ENCODE measurements at places on chromosomes 16 and 17. TPM values are rescaled to one million over a fixed set of nuclear protein-coding genes. Genes with fewer than 3 reads are reported as not detected.

- H3K27ac ChIP-seq: no peak overlapping the region
- H3K4me3 ChIP-seq: no peak overlapping the region
- no peaks in the 10 kb centered on the region for H3K27me3 ChIP-seq
- no peak for DNase-seq
Observed at GRCh38 chr16:63737633-63738032, 1384.2 kb downstream of the CDH11 start.

DNA sequence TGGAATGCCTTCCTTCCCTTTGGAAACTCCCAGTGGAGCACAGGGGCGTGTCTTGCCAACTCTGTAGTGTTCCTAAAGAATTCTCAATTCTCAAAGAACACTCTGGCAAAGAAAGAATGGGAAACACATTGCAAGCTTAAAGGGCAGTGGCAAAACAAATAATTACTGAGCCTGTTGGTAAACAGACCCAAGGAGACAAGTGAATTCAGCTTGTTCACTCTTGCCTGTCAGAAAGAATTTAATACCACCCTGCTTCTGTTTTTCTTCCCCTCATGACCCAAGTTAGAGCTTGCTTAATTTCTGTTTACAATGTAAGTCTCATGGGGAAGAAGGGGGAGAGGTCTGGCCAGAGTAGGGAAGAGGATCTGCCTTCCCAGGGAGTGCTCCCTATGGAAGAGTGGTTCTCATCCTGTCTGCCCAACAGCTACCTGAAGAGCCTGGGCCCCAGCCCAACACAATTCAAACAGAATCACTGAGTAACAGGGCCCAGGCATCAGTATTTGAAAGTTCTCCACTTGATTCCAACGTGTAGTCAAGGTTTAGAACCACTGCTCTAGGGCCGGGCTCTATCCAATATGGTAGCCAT is 386.0 kb downstream of the SLC39A11 start:
- H3K4me1 ChIP-seq: no peaks in the 10 kb centered on the region
- H3K4me3 ChIP-seq: no peak overlapping the region
- H3K27me3 ChIP-seq: no peaks in the 10 kb centered on the region
- DNase-seq: no peak
- H3K36me3 ChIP-seq: no peaks in the 10 kb centered on the region

DNA sequence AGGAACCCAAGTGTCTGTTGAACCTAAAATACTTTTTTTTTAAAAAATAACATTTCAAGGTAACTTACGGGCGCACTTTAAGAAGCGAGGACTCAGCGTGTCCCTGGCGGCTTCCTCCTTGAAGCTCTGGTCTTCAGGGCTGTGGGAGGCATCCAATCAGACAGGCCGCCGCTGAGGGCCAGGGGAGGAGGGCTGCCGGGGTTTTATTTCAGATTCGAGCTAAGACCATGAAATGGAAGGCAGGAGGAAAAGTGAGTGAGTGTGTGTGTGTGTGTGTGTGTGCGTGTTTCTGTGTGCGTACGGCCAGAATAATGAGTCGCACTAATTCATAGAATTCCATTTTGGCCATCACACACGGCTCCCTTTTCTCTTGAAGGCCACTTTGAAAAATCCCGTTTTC is 41.1 kb downstream of the C16orf78 start:
- H3K27ac ChIP-seq: no peak overlapping the region
- no peak overlapping the region for H3K4me3 ChIP-seq
- no peak for DNase-seq
- no peaks in the 10 kb centered on the region for H3K4me1 ChIP-seq

DNA sequence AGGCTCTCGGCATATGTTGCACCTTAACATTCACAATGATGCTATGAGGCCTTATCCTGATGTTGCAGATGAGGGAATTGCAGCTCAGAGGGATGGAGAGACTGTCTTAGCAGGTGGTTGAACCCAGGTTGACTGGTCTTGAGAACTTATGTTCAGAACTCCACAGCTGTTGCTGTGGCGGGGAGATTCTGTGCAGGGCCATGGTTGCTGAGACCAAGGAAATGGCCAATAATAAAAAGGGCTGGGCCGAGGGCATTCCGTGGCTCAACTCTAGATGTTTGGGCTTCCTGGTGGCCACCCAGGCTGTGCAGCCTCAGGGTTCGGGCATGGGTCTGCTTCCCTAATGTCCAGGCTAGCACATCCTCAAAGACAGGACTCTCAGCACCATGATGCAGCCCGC is 5.9 kb downstream of the KSR1 start:
- peaks cover 14% of the 10 kb centered on the region for H3K4me1 ChIP-seq
- H3K27ac ChIP-seq: no peak overlapping the region
- no peaks in the 10 kb centered on the region for H3K27me3 ChIP-seq
- no peaks in the 10 kb centered on the region for H3K36me3 ChIP-seq
- H3K4me3 ChIP-seq: no peak overlapping the region
- DNase-seq: no peak

The C16orf89 gene
- not detected for total RNA-seq

DNA sequence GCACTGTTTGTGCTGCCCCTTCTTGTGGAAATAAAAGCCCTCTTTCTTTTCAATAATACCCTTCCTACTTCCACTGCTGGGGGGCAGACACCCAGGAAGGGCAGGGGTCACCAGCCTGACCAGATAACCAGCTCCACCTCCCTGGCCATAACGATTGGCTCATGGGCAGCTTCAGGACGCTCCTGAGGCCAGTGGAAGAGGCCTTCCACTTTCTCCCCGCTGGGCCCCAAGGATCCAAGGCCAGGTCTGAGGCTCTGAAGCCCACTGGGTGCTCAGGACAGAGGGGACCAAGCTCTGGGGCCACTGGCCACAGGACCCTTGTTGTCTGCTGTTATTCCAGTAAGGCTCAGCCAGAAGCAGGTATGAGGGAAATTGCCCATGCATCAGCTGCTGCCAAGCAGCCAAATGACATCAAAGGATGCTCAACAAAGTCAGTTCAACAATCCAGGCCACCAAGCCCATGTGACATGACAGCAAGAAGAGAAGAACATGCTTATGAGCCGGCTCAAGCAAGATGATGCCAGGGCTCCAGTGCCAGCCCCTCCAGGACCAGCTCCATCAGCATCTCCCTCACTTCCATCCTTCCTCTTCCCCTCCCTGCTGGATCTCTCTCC is 238.8 kb downstream of the ZNF423 start:
- H3K27ac ChIP-seq: no peak overlapping the region
- H3K27me3 ChIP-seq: no peaks in the 10 kb centered on the region
- DNase-seq: peak; percentile 6
- no peaks in the 10 kb centered on the region for H3K36me3 ChIP-seq

The ADAP2 gene
- 17.6 TPM for total RNA-seq

DNA sequence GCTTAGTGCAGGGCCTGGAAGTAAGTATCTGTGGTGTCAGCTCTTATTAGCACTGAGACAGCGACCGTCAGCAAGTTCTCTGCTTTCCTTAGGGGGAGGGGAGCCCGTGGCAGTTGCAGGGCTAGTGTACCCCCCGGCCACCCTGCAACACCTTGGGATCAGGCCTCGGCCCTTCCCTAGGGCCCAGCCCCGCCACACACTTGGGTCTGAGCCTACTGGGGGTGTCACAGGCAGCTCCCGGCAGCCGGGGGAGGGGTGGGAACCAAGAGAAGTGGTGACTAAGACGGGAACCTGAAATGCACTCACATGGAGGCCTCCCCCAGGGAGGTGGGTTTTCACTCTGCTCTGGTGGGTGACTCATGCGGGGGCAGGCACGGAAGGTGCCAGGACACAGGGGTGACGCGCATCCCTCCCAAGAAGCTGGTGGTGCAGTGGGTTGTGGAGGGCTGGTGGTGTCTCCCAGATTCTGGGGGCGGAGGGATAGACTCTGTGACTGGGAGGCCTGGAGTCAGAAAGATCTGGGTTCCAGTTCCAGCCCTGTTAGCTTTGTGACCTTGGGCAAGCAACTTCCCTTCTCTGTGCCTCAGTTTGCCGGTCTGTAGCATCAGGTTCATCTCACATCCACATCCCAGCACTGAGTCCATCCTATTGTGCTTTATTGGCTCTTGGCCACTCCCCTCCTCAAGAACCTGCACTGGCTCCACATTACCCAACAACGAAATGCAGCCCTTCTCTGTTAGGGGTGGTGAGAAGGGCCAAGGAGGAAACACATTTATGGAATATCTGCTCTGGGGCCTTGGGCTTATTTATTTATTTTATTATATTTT is 44.5 kb downstream of the LAT start:
- H3K4me1 ChIP-seq: no peaks in the 10 kb centered on the region
- H3K27ac ChIP-seq: no peak overlapping the region
- H3K4me3 ChIP-seq: no peak overlapping the region
- DNase-seq: no peak
- no peaks in the 10 kb centered on the region for H3K36me3 ChIP-seq
- no peaks in the 10 kb centered on the region for H3K27me3 ChIP-seq

The ZNF75A gene
- total RNA-seq: 54.5 TPM

DNA sequence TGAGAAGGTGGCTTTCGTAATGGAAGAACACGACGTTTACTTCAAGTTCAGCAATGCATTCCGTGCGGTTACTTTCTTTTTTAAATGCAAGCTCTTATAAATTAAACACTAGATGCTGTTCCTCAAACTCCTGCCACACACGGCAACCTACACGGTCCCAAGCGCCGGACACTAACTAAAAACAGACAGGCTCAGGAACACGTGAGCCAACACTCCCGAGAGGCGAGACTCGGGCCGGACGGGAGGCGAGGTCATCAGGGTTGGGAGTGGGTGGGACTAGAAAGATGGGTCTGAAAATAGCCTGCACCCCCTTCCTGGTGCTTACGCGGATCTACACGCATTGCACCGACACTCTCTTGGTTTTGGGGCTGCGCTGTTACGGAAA is 6.4 kb downstream of the CLCN7 start:
- H3K27me3 ChIP-seq: no peaks in the 10 kb centered on the region
- DNase-seq: no peak
- H3K4me3 ChIP-seq: no peak overlapping the region
- H3K36me3 ChIP-seq: no peaks in the 10 kb centered on the region
- H3K4me1 ChIP-seq: no peaks in the 10 kb centered on the region

The CSNK1D gene
- total RNA-seq: 69.5 TPM

DNA sequence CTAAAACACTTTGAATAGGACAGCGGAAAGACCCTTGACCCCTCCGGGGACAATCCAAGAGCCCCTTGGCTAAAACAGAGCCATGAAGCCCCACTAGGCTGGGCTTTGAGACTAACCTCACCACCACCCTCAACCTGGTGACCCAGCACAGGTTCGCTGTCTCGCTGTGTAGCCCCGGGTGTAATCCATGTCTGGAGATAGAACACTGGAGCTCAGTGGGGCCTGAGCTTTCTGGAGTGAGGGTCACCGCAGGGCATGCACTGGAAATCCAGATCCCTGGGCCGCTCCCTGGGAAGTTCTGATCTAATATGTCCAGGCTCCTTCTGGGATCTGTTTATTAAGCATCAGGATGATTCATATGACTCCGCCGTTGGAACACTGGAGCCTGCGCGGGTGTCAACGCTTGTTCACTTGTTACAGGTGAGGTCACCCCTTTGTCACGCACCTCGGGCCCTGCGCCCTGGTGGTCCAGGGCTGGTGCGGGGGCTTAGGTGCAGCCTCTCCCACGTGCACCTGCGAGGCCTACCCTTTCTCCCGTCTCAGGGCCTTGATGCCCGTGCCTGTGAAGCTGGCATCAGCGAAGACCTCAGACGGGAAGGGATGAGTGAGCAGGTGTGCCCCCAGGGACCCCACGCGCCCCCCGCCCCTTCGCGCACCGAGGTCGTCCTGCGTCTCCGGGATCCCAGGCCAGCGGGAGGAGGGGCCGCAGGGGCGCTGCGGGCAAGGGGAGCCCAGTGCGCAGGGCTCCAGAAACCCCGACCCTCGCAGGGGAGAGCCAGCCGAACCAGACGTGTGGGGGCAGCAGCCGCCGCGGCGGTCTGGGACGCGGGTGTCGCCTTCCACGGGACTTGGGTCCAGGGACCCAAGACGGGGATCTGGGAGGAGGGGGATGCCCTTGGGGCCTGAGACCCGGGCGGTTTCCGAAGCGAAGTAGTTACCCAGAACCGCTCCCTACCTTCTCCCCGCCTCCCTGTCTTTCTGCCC is 224.1 kb upstream of the FOXF1 start:
- H3K27me3 ChIP-seq: peaks cover 53% of the 10 kb centered on the region
- no peaks in the 10 kb centered on the region for H3K4me1 ChIP-seq
- DNase-seq: no peak
- H3K27ac ChIP-seq: no peak overlapping the region
- H3K4me3 ChIP-seq: no peak overlapping the region

GRCh38 chr17:51354936-51355335 is 94.6 kb downstream of the UTP18 start:
- DNase-seq: no peak
- H3K36me3 ChIP-seq: no peaks in the 10 kb centered on the region
- H3K4me1 ChIP-seq: no peaks in the 10 kb centered on the region
- no peaks in the 10 kb centered on the region for H3K27me3 ChIP-seq

The IRX6 gene
- total RNA-seq: not detected

- H3K36me3 ChIP-seq: no peaks in the 10 kb centered on the region
- no peak for DNase-seq
- no peak overlapping the region for H3K4me3 ChIP-seq
- H3K4me1 ChIP-seq: peaks cover 5% of the 10 kb centered on the region
- no peak overlapping the region for H3K27ac ChIP-seq
- H3K27me3 ChIP-seq: no peaks in the 10 kb centered on the region
Observed at GRCh38 chr16:53745086-53745485, 41.1 kb downstream of the FTO start.

- no peak for DNase-seq
- no peaks in the 10 kb centered on the region for H3K27me3 ChIP-seq
- no peak overlapping the region for H3K4me3 ChIP-seq
- H3K4me1 ChIP-seq: no peaks in the 10 kb centered on the region
Observed at GRCh38 chr16:56767024-56767423, 37.1 kb downstream of the NUP93 start.

- no peaks in the 10 kb centered on the region for H3K36me3 ChIP-seq
- no peaks in the 10 kb centered on the region for H3K4me1 ChIP-seq
- H3K4me3 ChIP-seq: peak overlapping the region; percentile 43
- no peaks in the 10 kb centered on the region for H3K27me3 ChIP-seq
- no peak overlapping the region for H3K27ac ChIP-seq
Observed at GRCh38 chr16:89827383-89828198, 684 bp upstream of the SPIRE2 start.

Measured in uterus (tissue), 4 donors.